Ovary (tissue), 10 donors: ENCODE measurements at places on chromosomes 1 and 21. TPM values are rescaled to one million over a fixed set of nuclear protein-coding genes. Genes with fewer than 3 reads are reported as not detected.

The CYP4A22 gene
- total RNA-seq, result not detected

The OR2G6 gene
- not detected for total RNA-seq

The TMEM200B gene
- total RNA-seq, result 16.2 TPM

The CHD5 gene
- 0.54 TPM for total RNA-seq

The ZRANB2 gene
- 109 TPM for total RNA-seq

The ADCY10 gene
- total RNA-seq, result 0.05 TPM

The LCE2C gene
- total RNA-seq, result not detected

The SELL gene
- total RNA-seq, result 0.57 TPM

The KLF17 gene
- total RNA-seq, result not detected

The IGFN1 gene
- not detected for total RNA-seq

DNA sequence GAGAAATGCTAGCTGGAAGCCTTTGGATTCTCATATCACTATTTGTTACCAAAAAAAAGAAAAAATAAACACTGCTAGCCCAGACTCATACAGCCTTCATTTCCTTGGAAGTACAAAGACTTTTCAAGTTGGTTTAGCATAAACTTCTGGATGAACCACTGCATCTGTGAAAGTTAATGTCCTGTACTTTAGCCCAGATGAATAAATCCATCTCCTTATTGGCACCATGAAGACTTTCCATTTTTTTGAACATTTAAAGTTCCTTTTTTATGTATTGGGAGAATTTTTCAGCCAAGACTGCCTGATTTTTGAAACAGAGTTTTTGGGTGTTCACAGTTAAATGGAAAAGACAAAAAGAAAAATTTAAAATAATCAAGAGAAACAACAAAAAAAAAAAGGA, 184.0 kb upstream of the C1orf87 start:
- DNase-seq, result no peak

GRCh38 chr21:16258844-16259611, 529.2 kb downstream of the USP25 start:
- no peak for DNase-seq

DNA sequence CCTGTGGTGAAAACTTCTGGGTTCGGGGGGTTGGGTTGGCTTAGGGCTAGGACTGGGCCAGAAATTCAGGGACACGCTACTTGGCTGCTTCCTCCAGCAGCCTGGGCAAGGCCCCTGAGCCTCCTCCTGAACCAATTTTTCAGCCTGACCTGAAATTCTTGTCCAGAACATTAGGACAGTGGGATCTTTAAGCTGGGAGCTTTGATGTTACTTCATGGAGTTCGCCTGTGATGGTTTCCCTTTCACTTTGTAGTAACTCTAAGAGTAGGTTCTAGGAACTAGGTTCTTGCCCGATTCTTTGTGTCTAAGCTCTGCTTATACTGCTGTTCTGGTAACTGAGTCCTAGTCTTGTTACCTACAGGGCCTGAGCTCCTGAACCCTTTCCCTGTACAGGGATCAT, 75.3 kb downstream of the S1PR1 start:
- DNase-seq, result no peak

DNA sequence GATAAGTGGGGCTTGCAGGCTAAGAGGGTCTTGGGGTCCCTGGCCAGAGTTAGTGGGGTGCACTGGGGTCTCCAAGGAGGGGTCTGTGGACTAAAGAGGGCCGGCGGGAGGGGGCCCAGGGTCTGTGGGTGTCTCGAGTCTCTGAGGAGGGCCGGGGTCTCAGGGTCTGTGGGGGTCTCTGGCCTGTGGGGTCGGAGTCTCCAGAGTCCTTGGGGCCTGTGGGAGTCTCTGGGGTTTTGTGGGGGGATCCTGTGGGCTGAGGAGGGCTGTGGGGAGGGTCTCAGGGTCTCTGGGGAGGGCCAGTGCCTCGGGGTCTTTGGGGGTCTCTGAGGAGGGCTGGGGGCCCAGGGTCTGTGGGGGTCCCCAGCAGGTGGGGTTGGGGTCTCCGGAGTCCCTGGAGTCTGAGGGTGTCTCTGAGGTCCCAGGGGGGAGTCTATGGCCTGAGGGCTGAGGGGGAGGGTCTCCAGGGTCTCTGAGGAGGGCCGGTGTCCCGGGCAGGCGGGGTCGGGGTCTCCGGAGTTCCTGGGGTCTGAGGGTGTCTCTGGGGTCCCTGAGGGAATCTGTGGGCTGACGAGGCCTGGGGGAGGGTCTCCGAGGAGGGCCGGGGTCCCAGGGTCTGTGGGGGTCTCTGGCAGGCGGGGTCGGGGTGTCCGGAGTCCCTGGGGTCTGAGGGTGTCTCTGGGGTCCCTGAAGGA, 628 bp upstream of the PLEKHM2 start:
- peak; percentile 32 for DNase-seq

GRCh38 chr1:241413386-241413785, 56.4 kb upstream of the RGS7 start:
- DNase-seq, result no peak

GRCh38 chr21:39313042-39313570, 326 bp downstream of the BRWD1 start:
- DNase-seq, result peak; percentile 47

DNA sequence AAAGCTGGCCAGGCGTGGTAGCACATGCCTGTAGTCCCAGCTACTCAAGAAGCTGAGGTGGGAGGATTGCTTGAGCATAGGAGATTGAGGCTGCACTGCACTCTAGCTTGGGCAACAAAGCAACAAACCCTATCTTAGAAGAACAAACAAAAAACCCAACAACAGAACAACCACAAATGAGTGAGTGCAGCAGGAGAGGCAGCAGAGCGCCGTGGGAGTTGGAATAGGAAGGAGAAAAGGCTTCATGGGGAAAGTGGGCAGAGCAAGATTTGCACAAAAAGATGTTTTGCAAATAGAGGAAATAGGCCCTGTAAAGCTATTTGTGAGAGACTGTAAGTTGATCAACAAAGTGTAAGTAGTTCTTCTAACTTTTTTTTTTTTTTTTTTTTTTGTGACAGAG, 19.6 kb downstream of the SMAP2 start:
- no peak for DNase-seq

GRCh38 chr1:61124696-61125095, 42.3 kb downstream of the NFIA start:
- DNase-seq, result no peak

GRCh38 chr1:8822373-8823294, 5.2 kb upstream of the RERE start:
- no peak for DNase-seq

- DNase-seq, result no peak
Measured at GRCh38 chr1:246245541-246245940, 261.5 kb downstream of the SMYD3 start.

GRCh38 chr1:185500001-185500626, 183.1 kb upstream of the IVNS1ABP start:
- DNase-seq, result no peak

DNA sequence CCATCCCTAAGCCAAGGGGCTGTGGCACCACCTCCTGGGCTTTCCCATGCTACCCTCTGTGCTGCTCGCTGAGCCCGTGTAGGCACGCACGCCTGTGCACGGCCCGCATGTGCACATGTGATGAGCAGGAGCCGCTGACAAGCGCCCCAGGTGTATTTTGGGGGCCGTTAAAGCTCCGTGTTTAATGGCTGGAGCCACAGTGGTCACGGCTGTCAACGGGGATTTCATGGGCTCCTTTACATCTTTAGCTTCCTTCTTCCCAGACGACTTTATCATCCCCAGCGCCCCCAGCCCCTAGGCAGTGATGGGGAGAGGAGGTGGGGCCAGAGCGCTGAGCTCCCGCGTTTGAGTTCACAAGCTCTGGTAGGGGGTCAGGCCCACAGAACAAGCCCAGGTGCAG, 11.7 kb upstream of the EPHA8 start:
- DNase-seq, result no peak

DNA sequence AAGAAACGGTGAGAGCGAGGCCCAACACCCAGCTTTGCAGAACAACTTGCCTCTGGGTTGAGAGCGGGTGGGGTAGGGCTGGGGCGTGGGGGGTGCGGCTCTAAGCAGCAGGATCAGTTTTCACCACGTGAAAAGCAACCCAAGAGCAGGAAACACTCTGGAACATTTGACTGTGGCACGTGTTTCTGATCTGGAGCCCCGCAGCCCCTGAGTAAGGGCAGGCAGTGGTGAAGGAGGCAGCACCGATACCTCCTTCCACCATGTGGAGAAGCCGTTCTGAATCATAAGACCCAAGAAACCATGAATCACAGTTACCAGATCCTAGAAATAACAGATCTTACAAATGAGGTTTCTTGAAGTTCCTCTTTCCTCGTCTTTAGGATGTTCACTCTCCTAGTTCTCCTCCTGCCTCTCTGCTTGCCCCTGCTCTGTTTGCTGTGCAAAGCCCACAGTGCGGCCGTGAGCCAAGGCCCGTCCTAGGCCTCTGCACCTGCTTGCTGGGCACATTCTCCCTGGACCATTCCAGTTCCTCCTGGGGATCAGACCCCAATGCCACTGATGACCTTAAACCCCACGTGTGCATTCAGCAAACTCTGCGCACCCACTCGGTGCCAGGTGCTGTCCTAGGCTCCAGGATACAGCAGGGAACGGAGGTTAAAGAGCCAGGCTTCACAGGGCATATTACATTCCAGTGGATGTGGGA, 31.9 kb downstream of the SLC1A7 start:
- DNase-seq, result no peak

DNA sequence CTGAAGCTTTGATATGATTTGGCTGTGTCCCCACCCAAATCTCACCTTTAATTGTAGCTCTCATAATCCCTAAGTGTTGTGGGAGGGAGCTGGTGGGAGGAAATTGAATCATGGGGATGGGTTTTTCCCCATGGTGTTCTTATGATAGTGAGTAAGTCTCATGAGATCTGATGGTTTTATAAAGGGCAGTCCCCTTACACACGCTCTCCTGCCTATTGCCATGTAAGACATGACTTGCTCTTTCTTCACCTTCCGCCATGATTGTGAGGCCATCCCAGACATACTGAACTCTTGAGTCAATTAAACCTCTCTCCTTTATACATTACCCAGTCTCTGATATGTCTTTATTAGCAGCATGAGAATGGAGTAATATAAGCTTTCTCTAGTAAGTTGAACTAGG, 261.9 kb downstream of the HLX start:
- DNase-seq, result no peak

DNA sequence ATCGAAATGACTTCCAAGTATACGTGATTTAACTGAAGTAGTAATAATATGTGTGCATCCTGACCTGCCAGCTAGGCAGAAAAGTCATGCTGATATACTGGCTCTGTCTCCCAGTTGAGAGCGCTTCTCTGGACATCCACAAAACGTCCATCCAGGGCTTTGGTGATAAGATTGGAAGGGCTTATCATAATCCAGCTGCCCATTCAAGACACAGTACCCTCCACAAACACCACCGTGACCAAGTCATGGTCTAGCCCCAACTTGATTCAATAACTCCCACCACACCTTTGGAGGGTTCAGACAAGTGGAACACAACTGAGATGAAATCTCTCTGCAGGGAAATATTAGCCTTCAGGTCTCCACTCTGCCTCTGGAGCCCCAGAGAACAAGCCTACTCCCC, 76.2 kb downstream of the CD46 start:
- DNase-seq, result no peak

- peak; percentile 43 for DNase-seq
Measured at GRCh38 chr1:44805311-44806024, 1.7 kb downstream of the DYNLT4 start.

DNA sequence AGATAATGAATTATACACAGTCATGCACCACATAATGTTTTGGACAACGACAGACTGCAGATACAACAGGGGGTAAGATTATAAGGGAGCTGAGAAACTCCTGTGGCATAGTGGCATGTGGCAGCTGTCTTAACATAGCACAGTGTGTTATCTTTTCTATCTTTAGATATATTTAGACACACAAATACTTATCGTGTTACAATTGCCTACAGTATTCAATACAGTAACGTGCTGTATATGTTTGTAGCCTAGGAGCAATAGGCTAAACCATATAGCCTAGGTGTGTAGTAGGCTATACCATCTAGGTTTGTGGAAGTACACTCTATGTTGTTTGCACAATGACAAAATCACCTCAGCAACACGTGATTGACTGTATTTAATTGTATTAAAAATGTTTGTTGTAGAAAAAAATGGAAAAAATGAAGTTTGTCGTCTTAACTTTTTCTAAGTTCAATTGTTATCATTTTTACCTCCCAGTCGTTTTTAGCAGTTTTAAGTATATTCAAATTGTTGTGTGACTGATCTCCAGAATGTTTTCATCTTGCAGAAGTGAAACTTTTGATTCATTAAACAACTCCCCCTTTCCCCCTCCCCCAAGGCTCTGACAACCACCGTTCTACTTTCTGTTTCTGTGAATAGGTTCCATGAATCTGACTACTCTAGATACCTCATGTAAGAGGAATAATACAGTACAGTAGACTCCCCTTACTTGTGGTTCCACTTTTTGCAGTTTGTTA, 351.0 kb upstream of the B3GALT2 start:
- no peak for DNase-seq
